ENCODE measurements at places on chromosomes 7 and 10.
A peak's percentile ranks its signal among the peaks of the same experiment; 100 is the strongest.

- DNase-seq: no peak
These were observed 63.9 kb downstream of the SND1 start for GRCh38 chr7:127715901-127716300.

DNA sequence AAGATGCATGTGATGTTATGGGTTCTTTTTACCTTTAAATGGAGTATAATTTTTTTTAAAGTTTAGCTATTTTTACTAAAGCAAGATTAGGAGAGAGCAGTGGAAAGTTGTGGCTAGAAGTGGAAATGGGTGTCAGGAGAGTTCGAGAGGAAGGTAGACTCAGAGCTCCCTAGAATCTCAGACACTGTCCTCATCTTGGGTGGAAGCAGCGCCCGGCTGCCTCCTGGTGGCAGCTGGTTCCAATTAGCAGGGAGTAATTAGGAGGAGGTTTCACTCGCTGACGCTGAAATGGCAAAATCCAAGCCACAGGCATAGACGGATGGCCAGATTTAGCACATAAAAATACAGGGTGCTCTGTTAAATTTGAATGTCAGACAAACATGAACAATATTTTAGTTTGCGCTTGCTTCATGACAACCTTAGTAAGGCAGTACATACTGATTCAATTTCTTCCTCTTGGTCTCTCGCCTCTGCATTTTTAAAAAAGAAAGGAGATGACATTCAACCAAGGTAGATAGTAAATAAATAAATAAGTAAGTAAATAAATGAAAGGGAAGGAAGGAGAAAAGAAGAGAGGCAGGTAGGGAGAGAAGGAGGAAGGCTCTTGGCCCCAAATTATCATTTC, 58.5 kb downstream of the LGI1 start:
- peak; percentile 17 for DNase-seq

GRCh38 chr7:151807846-151808245, 69.1 kb downstream of the PRKAG2 start:
- no peak for DNase-seq

DNA sequence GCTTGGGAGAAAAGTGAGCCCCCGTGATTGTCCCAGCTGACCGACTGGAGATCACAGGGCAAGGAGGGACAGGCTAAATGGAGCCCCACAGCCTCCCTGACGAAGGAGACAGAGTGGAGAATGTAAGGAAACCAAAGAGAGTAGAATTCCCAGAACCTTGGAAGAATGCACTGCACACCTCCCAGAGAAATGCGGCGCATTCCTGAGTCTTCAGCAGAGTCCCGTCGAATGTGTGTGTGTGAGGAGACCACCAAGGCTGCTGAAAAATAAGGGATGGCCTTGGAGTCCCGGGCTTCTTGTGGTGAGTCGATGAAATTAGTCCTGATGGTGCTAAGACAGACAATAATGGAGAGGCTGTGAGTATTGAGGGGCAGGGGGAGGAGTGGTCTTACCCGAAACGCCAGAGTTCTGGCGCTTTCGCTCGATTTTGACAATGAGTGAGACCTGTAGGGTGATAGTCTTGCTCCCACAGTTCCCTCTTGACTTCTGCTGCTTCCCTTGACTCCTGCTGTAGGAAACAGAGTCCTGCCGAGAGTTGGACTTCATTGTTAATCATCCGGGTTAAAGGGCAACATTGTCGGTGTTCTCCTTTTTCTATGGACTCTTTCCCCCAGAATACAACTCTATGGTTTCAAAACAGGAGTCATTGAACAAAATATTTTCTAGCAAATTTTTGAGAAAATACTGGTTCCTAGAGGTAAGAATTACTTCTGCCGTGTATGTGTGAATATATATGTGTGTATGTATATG, 103.2 kb downstream of the CNNM2 start:
- DNase-seq: no peak

DNA sequence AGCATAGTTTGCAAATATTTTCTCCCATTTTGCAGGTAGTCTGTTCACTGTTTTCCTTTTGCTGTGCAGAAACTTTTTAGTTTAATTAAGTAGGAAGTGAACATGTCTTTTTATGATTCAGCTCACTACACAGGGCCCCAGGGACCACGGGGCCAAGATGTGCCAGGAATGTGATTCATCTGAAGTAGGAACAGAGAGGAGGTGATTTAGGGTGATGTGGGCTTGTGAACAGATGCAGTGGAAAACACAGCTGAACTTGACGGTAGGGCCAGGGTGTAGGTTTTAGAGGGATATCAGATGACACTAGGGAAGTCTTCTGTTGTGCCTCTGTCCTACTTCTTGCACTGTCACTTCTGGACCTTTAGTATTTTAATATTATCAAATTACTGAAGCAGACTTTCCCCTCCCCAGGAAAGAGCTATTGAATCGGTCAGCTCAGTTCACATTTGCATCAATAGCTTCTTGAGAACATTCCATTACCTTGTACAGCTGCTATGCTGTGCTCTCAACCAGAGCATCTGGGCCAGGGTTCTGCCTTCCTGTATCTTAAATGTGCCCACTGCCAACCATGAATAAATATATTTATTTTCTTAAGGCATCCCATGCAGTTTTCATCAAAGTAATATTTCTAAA, 96.9 kb downstream of the OSBPL3 start:
- DNase-seq: no peak

- DNase-seq: no peak
These were observed 423.8 kb downstream of the GFRA1 start for GRCh38 chr10:115849197-115849596.

DNA sequence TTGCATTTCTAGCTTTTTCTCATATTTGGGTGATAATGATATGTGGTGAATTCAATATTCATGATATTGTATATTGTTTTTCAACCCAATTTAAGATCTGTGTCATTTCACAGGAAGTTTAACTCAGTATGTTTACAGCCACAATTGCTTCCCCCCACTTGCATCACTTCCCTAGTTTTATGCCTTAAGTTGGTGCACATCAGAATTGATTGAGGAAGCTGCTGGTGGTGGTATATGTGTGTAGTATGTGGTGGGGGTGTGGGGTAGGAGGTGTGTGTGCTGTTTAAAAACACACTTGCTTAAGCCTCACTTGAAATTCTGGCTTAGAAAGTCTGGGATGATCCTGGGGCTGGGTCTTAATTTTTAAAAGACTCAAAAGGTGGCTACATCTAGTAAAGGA, 245.1 kb upstream of the AOAH start:
- peak; percentile 22 for DNase-seq

DNA sequence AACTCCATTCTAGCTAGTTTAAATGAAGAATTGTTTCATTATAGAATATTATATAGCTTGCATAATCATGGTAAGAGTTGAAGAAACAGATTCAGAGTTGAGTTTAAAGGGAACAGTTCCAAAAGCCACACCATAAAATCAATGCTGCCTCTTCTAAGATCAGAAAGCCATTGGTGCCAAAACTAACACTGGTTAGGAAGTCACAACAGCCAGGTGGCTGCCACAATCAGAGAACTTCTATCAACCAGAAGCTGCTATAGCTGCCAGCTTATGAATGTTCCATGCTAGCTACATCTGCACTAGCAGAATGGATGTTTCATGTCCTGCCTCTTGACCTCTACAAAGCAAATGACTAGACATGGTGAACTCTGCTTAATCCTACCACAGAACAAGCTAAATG, 583.1 kb upstream of the LRRN3 start:
- no peak for DNase-seq

- DNase-seq: no peak
These were observed 157.4 kb downstream of the C10orf105 start for GRCh38 chr10:71562181-71562580.

DNA sequence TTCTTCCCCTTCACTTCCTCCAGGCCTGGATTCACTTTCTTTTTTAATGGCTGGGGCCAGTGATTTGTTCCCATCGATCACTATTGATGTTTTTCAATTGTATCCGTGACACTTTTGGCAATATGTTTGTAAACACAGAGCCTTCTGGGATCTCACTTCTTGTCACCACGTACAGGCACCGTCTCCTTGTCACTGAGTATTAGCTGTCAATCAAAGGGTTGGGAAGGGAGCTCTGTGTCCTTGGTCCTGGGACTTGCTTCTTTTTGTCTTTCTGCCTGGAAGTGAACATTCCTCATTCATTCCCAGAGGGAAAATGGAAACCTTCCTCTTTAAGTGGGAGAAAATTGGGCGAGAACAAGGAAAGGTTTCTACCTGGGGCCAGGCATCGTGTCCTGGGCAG, 157.4 kb downstream of the PLXNA4 start:
- no peak for DNase-seq

DNA sequence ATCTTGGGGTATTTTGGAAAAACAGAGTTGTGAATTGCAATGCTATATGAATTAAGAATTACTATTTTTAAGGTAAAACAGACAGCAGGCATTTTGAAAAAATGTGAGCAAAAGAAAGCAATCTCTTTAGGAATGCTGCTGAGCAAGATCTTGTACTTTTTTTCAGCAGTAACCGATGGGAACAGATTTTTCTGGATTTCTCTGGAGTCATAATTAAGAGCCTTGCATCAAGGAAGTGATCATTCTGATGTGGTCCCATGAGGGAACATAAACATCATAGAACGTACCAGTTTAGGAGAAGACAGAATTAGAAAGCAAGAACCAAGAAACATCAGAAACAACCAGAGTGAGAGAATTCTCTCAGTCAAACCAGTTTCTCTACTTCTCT, 157.0 kb upstream of the AGR3 start:
- DNase-seq: no peak

GRCh38 chr10:126171555-126171954, 216.7 kb downstream of the ADAM12 start:
- DNase-seq: no peak

DNA sequence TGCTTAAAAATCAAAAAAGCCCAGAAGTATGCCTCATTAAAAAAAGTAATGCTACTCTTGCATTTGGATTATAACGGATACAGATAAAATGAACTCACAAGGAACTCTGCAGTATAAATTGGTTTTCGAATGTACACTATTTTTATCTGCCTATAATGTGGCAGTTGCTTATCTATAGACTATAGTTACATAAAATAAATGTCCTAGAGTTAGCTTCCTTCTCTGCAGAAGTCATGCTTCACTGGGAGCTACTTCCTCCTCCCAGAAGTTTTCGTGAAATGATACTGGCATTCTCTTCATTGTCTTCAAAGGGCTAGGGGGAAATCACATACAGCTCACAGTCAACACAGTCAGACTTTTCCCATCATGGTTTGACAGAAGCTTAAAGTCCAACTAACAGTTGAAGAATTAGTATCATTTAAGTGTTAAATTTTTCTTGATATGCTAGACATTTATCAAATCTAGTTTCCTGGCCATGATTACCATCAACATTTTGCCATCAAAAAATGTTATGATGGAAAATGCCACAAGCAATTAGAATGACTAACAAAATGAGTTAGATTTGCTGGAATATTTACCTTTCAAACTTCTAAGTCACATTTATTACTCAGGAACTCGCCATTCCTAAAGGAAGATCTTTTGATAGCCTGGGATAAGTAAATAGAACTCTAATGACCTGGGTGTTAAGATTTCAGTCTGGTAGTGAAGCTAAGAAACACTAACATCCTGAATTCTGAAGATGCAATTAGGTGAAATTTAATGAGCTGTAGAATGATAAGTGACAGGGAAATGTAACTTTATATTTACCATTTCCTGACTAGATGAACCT, 87.3 kb upstream of the TRIL start:
- DNase-seq: no peak

GRCh38 chr7:138105221-138105620, 29.0 kb downstream of the AKR1D1 start:
- DNase-seq: no peak

GRCh38 chr10:33913194-33913593, 578.7 kb upstream of the NRP1 start:
- no peak for DNase-seq

- DNase-seq: no peak
These were observed 27.7 kb upstream of the PHYHIPL start for GRCh38 chr10:59148701-59149100.

- peak; percentile 34 for DNase-seq
These were observed 114.2 kb upstream of the FAM3C start for GRCh38 chr7:121510302-121510701.

GRCh38 chr10:15163253-15163828, 5.2 kb downstream of the NMT2 start:
- no peak for DNase-seq

DNA sequence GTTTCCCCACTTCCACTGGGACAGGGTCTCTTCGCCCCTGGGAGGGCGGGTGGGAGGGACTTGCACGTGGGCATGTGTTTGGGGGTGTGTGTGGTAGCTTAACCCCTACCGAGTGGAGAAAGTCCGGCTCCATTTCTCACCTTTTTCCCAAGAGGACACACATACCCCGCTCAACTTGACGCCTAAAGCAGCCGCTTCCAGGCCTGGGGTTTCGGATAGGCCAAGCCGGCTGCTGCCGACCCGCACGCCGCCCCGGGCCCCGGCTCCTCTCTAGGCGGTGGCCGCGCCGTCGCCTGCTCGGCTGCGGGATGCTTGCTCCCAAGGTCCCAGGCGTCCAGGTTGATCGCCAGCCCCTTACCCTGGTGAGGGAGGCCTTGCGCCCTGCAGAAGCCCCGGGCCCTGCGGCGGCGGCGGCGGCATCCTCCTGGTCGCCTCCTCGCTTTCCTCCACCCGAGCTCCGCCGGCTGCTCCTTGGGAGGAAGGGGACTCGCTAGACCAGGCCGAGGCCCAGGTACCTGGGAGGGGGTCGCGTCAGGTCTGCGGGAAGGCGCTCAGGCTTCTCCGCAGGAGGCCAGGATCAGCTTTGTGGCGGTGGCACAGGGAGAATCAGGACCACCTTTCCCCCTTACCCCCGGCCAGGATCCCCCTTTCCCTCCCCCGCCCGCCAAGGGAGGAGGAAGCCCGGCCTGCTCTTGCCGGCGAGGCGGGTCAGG, 3.2 kb upstream of the GATA3 start:
- DNase-seq: no peak

GRCh38 chr7:151366880-151367222, 25.2 kb downstream of the NUB1 start:
- DNase-seq: no peak

- no peak for DNase-seq
These were observed 190.1 kb downstream of the MAD1L1 start for GRCh38 chr7:2042650-2043049.

GRCh38 chr10:70661623-70662361, 10.5 kb upstream of the ADAMTS14 start:
- DNase-seq: no peak

GRCh38 chr10:114801411-114801813, 20.2 kb upstream of the FHIP2A start:
- DNase-seq: peak; percentile 36
